Kidney (tissue), 22 donors: ENCODE measurements at places on chromosomes 12 and 14.

- no peak for DNase-seq
These were observed 401.1 kb downstream of the RGS6 start for GRCh38 chr14:72333357-72333756.

DNA sequence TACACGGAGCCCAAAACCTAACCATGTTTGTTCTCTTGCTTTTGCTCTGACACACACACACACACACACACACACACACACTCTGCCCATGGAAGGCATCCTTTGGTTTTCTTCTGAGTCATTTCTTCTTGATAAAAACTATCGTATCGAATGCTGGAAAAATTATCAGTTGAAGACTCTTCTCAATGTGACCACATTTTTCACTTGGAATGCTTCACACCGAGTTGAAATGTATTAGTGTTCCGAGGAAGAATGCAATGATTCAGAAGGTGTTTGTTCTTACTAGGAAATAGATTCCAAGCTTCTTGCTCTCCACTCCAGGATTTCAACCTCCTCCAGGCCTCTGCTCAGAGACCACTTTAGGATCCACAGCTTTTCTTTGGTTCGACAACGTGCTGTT, 226.3 kb downstream of the MON2 start:
- DNase-seq: no peak

GRCh38 chr12:70964867-70965510, 44.5 kb upstream of the PTPRR start:
- DNase-seq: no peak

- DNase-seq: no peak
These were observed 2.6 kb downstream of the MAP3K12 start for GRCh38 chr12:53496752-53497032.

GRCh38 chr12:39697108-39697507, 77.5 kb upstream of the ABCD2 start:
- DNase-seq: no peak

- DNase-seq: no peak
These were observed 49.9 kb downstream of the GTF2A1 start for GRCh38 chr14:81170829-81171195.

GRCh38 chr12:118271183-118271582, 101.5 kb downstream of the TAOK3 start:
- no peak for DNase-seq

- DNase-seq: no peak
These were observed 248.0 kb downstream of the NPAS3 start for GRCh38 chr14:33186656-33187055.

DNA sequence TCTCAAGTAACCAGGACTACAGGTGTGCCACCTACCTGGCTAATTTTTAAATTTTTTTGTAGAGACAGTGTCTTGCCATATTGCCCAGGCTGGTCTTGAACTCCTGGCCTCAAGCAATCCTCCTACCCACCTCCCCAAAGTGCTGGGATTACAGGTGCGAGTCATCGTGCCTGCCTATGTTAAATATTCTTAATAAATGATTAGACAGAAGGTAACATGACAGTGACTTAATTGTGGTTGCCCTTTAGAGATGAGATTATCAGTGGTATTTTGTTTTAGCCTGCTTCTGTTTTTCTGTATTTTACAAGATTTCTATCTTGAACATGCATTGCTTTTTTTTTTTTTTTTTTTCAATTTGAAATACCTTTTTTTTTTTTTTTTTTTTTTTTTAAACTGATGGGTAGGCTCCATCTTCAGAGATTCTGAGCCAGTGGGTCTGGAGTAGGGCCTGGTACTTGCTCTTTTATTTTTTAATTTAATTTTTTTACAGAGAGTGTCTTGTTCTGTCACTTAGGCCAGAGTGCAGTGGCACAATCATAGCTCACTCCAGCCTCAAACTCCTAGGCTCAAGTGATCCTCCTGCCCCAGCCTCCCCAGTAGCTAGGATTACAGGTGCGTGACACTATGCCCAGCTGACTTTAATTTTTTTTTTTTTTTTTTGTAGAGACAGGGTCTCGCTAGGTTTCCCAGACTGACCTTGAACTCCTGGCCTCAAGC, 88.4 kb downstream of the BORCS5 start:
- no peak for DNase-seq

GRCh38 chr12:6638305-6638704, 2.5 kb upstream of the LPAR5 start:
- DNase-seq: no peak

DNA sequence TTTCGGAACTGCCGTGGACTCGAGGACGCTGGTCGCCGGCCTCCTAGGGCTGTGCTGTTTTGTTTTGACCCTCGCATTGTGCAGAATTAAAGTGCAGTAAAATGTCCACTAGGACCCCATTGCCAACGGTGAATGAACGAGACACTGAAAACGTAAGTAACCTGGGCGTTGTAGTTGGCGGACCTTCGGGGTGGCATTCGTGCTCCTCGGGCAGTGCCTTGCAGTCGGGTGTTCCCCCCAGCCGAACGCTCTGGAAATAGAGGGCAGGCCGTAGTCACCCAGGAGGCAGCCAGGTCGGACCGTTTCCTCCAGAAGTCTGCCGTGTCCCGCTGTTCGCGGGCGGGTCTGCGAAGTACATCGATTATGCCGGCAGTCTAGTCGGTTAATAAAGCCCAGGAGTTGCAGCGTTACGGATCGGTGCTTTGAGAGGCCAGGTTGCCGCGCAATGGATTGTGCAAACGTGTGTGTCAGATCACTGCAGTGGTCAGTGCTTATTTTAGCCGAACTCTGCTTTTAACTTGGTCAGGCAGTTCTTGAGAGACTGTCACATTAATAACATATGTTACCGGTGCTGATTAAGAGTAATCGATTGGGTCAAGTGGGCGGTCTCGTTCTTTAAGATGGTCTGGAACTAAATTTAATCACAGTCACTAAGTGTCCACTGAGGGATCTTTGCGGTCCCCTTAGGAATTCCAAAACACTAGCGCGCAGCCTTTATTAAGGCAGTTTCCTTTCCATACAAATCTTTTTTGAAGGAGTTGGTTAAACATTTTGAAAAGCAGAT, 906 bp downstream of the MARK3 start:
- DNase-seq: peak; percentile 77

DNA sequence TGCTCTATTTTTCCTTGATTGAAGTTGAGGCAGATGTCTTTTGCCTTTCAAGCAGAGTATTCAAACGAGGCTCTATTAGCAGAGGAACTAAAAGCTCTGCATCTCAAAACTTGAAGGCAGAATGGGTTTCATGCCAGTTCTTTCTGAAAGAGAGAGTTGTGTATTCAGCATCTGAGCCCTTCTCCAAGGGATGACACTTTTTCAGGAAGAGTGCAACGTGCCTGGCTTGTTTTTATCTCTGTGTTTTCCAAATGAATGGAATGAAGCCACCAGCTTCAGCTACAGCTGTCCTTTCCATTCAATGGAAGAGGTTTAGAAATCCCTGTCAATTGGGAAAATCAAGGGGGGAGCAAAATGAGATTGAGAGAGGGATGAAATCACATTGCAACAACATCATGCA, 14.6 kb downstream of the BEST3 start:
- DNase-seq: no peak

DNA sequence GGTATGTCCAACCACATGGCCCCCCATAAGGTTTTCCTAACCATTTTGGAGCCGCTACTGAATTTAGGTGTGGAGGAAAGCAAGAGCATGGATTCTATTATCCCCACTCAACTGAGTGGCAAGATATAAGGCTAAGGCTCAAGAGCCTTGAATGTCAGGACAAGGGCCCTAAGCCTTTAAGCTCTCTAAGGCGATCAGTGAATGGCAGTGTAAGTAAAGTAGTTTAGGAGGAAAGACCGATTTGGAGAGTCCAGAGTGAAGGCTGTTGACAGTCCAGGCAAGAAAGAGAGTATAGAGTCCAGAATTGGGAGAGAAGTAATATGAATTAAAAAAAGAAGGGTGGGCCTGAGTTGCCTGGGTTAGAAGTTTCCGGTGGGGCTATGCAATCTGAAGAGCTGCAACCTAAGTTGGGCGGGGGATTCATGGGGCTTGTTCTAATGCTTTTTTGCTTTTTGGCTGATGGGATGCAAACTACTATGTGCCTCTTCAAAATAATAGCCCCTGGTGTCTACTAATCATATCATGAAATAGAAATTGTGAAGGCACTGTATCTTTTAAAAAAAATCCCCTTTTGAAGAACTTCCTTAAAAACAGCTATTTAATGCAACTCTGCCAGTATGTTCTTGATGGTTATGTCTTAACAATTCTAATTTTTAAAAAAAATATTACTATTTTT, at the start of gene SPIC:
SPIC (plus strand) TSS at position 626 of the 676 bp plus-strand sequence. CDS start 1,569 bp downstream, outside the sequence.
- no peak for DNase-seq

DNA sequence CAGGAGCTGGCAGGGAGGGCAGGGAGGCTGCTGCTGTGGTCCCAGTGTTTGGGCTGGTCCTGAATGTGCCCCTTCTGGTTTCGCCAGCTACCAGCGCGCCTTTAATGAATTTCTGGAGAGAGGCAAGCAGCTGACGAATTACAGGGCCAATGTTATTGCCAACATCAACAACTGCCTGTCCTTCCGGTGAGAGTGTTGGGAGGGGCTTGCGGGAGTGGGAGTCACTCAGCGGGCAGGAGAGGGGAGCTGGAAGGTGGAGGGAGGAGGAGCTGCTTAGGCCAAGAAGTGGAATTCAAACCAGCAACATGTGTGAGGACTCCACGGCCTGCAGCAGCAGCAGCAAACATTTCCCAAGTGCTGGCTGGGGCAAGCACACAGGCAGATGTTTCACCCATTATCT, 7.7 kb downstream of the TNFAIP2 start:
- peak; percentile 93 for DNase-seq

GRCh38 chr14:69501423-69501838, 16.9 kb downstream of the PLEKHD1 start:
- DNase-seq: peak; percentile 45

DNA sequence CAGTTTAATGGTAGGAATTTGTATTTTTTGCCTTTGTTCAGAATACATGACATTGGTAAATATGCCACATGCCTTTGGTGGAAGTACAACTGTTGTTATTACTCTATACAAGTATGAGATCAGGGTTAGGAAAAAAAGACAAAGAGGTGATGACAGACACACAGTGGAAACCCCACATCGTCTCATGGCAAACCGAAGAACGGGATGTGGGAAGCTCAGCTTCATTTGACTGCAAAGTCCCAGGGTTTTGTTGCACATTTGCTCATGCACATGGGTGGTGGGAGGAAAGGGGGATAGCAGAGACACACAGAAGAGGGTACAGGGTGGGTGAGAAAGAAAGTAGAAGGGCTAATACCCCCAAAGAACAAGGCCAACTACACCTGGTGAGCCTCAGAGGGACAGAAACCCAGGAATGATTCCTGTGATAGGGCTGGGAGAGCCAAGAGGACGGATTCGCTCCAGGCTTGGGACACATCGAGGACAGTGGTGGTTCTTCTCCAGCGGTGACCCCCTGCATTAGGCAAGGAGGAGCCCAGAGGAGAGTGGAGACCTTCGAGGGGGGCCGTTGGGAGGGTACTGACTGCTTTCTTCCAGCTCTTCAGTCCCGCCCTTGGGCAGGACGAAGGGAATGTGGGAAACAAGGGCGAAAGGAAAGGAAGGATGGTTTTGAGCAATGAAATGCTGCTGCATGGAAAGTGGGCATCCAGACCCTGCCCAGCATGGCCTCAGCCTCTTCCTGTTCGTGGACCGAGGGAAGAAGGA, 8.1 kb downstream of the VAMP1 start:
- DNase-seq: no peak

- DNase-seq: no peak
These were observed 57.6 kb downstream of the LMNTD1 start for GRCh38 chr12:25495331-25496097.

DNA sequence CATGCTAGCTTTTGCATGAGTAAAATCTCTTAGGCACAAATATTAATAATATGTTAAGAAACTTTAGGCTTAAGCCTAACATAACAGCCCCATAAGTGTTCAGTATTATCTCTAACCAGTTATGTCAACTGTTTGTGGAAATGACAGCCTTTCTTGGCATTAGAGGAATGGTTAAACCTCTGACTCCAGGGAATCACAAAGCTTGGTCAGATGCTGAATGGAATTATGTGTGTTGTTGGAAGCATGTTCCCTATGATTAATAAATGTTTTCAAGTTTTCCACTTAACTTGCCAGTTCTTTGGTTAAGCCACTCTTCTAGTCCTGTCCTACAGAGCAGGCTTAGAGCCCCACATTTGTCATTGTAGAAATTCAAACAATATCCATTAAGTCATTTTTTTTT, 17.0 kb downstream of the PSEN1 start:
- no peak for DNase-seq

DNA sequence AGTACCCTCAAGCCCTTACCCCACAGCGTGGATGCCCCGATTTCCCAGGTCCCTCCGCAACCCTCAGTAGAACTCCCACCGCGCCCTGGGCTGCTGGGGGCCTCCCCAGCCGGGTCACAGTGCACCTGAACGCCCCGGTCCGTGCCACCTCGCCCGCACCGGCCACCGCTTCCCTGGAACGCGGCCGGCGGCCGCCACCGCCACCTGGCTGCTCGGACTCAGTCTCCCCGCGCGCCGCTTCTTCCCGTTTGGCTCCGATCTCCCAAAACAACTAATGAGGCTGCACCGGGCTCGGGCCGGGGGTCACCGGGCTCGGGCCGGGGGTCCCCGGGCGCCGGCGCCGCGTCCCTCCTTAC, 1.0 kb downstream of the ITPK1 start:
- DNase-seq: no peak

GRCh38 chr12:674272-674781, 11.1 kb upstream of the NINJ2 start:
- no peak for DNase-seq

DNA sequence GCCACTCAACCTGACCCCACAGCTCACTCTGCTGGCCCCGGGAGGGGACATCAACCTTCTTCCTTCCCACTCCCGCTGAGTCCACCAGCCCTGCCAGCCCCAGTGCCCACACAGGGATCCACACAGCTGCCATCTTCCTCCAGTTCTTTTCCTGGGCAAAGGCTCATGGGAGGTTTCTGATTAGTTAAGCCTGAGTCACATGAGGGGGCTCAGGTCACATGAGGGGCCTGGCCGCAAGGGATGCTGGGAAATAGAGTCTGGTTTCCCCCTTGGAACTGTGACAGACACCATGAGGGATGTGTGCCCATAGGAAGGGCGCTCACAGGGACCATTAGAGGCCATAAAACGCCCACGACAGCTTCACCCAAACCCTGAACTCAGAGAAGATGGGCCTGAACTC, 228.7 kb upstream of the SFSWAP start:
- no peak for DNase-seq

DNA sequence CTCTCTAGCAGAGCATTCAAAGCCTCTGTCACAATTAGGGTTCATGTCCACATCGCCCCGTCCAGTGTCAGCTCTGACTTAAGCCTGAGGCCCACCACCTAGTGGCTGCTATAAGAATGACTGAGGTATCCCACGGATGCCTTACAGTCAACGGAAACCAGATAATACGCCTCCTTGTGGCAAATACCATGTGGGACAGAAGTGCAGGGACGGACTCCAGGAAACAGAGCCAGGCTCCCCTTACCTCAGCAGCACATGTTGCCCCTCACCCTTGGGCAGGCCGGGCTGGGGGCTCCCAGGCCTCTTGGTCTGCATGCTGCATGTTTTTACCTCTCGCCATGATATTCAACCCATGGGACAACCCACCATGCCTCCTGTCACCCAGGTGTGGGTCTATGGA, 86.3 kb downstream of the VWF start:
- no peak for DNase-seq

GRCh38 chr14:105927096-105928060, 401.0 kb downstream of the TMEM121 start:
- DNase-seq: peak; percentile 56

GRCh38 chr14:95500772-95501401, 15.6 kb downstream of the SYNE3 start:
- no peak for DNase-seq
